ENCODE measurements at places on chromosomes 16 and 17. TPM values are rescaled to one million over a fixed set of nuclear protein-coding genes. Genes with fewer than 3 reads are reported as not detected.
A peak's percentile ranks its signal among the peaks of the same experiment; 100 is the strongest.

Gene CACNG5
- not detected for total RNA-seq

Gene CLDN9
- 5.4 TPM for total RNA-seq

Gene ATPAF2
- total RNA-seq = 30.9 TPM

Gene EPN3
- total RNA-seq = 15.1 TPM

Gene SPEM1
- total RNA-seq = 0.38 TPM

Gene C17orf100
- 6.1 TPM for total RNA-seq

DNA sequence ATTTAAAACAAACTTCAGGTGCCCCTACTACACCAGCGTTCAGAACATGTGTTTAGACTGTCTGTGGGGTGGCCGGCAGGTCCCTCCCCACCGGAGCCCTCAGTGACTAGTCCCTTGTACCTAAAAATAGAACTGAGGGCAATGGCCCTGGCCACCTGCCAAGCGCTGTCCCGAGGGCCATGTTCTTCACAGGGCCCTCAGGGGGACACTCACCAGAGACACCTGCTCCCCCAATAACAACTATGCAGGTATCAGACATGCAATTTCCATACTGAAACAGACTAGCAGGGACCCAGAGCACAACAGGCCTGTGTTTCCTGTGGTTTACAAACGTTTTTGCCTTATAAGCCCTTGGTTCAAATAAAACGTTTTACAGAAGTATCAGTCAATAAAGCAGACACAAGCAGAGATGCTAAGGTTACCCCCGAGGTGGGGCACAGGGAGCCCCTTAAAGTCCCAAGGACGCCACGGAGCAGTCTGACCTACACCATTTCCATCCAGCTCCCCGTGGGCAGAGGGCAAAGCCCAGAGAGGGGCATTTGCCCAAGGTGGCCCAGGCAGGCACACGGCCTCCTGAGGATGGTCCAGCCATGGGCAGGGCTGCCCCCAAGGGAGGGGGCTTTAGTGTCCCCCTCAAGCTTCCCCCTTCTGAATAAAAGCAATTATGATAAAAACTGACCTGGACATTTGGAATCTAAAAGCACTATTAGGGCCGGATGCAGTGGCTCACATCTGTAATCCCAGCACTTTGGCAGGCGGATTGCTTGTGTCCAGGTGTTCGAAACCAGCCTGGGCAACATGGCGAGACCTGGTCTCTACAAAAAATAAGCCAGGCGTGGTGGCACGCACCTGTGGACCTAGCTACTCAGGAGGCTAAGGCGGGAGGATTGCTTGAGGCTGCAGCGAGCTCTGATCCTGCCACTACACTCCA lies 896 bp upstream of the MYLK3 start:
- no peaks in the 10 kb centered on the region for H3K36me3 ChIP-seq
- no peak for DNase-seq
- peak overlapping the region; percentile 95 for H3K27ac ChIP-seq
- no peaks in the 10 kb centered on the region for H3K27me3 ChIP-seq
- no peak overlapping the region for H3K4me3 ChIP-seq

GRCh38 chr16:4684058-4684715 lies 9.2 kb upstream of the NUDT16L1 start:
- H3K36me3 ChIP-seq = peaks cover 8% of the 10 kb centered on the region
- H3K27me3 ChIP-seq = no peaks in the 10 kb centered on the region
- no peak overlapping the region for H3K27ac ChIP-seq
- no peak overlapping the region for H3K4me3 ChIP-seq

DNA sequence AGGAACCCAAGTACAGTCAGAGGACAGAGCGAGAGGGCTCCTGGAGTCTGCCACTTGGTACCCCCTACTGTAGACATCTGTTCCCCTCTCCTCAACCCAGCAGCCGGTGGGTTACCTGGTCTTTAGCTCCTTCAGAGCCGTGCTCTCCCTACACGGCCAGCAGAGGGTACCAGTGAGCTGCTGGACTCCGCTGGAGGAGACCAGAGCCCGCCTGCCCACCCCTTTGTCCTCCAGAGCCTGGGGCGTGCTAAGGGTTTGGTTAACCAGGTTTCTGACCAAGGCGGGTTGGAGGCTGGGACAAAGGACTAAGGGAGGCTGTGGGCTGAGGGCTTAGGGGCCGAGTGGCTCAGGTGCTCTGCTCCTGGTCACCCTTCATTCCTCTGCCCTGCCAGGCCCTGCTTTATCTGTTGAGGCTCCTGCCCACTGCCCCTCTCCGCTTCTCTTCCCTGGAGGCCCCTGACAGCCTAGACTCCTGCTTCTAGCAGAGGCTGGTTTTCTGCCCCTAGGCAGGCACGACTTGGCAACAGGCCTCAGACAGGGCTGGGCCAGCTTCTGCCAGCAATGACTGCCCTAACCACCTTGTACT lies 2.7 kb upstream of the HSD11B2 start:
- no peaks in the 10 kb centered on the region for H3K36me3 ChIP-seq
- H3K27ac ChIP-seq = no peak overlapping the region
- peak; percentile 71 for DNase-seq
- H3K27me3 ChIP-seq = peaks cover 72% of the 10 kb centered on the region

- H3K4me3 ChIP-seq = no peak overlapping the region
- H3K27ac ChIP-seq = no peak overlapping the region
- H3K36me3 ChIP-seq = no peaks in the 10 kb centered on the region
- H3K27me3 ChIP-seq = peaks cover 59% of the 10 kb centered on the region
- no peak for DNase-seq
Observed at GRCh38 chr16:52584354-52585320, 37.7 kb upstream of the TOX3 start.

GRCh38 chr17:53950207-53950857 lies 127.6 kb downstream of the KIF2B start:
- no peak for DNase-seq
- peaks cover 6% of the 10 kb centered on the region for H3K4me1 ChIP-seq
- H3K27ac ChIP-seq = no peak overlapping the region
- no peak overlapping the region for H3K4me3 ChIP-seq

- H3K4me3 ChIP-seq = no peak overlapping the region
- H3K4me1 ChIP-seq = peaks cover 5% of the 10 kb centered on the region
- no peaks in the 10 kb centered on the region for H3K36me3 ChIP-seq
- H3K27ac ChIP-seq = no peak overlapping the region
Observed at GRCh38 chr16:51430716-51431369, 279.8 kb upstream of the SALL1 start.

- no peak overlapping the region for H3K27ac ChIP-seq
- H3K27me3 ChIP-seq = peaks cover 2% of the 10 kb centered on the region
- peaks cover 7% of the 10 kb centered on the region for H3K4me1 ChIP-seq
- H3K4me3 ChIP-seq = no peak overlapping the region
Observed at GRCh38 chr17:17358060-17358751, 55.0 kb downstream of the NT5M start.

GRCh38 chr17:31678431-31678830 lies 180.6 kb downstream of the COPRS start:
- peaks cover under 1% of the 10 kb centered on the region for H3K27me3 ChIP-seq
- H3K4me3 ChIP-seq = no peak overlapping the region
- no peak overlapping the region for H3K27ac ChIP-seq
- H3K4me1 ChIP-seq = peaks cover 4% of the 10 kb centered on the region
- no peaks in the 10 kb centered on the region for H3K36me3 ChIP-seq
- DNase-seq = no peak

DNA sequence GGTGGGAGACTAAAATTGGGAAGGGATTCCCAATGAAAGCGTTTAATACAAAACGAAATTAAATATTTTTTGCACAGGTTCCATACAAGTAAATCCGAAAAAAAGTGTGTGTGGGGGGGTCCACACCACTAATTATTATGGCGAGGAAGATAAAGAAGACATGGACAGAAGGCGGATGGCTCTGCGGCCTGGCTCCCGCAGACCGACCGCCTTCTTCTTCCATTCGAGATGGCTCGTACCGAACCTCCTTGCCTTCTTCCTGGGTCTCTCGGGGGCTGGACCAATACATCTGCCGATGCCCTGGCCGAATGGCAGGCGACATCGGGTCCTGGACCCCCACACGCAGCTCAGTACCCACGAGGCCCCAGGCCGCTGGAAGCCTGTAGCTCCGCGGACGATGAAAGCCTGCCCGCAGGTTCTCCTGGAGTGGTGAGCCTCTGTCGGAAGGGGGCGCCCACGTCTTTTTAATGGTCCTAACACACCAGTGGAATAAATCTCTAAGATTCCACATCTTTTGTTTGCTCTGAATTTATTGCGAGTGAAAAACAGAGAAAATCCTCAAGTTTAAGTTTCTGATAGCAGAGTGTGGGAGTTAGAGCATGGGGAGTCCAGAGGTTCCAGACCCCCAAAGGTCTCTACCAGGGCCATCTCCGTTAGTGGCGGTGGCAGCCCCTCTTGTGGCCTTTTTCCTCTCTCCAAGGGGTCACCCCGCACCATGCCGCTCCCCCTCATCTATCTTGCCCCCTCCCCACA lies 1.4 kb downstream of the PRAC2 start:
- H3K27ac ChIP-seq = peak overlapping the region; percentile 95
- no peaks in the 10 kb centered on the region for H3K36me3 ChIP-seq
- peak overlapping the region; percentile 79 for H3K4me3 ChIP-seq
- H3K27me3 ChIP-seq = peaks cover 98% of the 10 kb centered on the region
- peaks cover 57% of the 10 kb centered on the region for H3K4me1 ChIP-seq

- no peak for DNase-seq
- H3K36me3 ChIP-seq = no peaks in the 10 kb centered on the region
- H3K27me3 ChIP-seq = peaks cover 9% of the 10 kb centered on the region
- no peak overlapping the region for H3K4me3 ChIP-seq
Observed at GRCh38 chr16:68416057-68417046, 32.0 kb downstream of the SMPD3 start.

GRCh38 chr17:49969134-49969759 lies at the start of gene DLX4:
Gene DLX4, plus strand, starts transcription at chr17:49969190. Its CDS starts 279 bp downstream, at chr17:49969469.
- peaks cover 36% of the 10 kb centered on the region for H3K4me1 ChIP-seq
- H3K27me3 ChIP-seq = peaks cover 98% of the 10 kb centered on the region
- peak within 1 kb of the TSS; percentile 96 for H3K27ac ChIP-seq
- DNase-seq = no peak
- H3K4me3 ChIP-seq = peak within 1 kb of the TSS; percentile 86

DNA sequence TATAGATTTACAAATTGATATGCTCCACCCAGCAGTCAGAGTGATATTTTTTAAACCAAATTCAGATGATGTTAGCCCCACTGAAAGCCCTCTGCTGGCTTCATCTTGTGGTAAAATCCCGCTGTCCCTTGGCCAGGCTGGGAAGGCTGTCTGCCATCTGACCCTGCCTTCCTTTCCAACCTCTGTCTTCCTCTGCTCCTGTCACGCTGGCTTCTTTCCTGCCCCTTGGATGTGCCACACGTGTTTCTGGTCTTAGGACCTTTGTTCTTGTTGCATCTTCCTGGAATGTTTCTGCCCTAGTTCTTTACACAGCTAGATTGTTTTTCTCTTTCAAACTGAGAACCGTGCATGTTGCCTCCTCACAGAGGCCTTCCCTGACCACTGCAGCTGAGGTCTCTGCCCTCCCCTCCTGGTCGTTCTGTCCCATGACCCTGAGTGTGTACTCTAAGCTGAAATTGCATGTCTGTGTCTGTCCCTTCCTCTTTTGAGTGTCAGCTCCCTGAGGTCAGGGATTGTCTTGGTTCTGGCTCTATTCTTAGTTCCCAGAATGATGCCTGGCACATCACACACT lies 11.4 kb downstream of the NT5M start:
- no peak overlapping the region for H3K27ac ChIP-seq
- DNase-seq = no peak
- H3K27me3 ChIP-seq = no peaks in the 10 kb centered on the region
- H3K4me1 ChIP-seq = no peaks in the 10 kb centered on the region

GRCh38 chr17:50502301-50502990 lies 5.8 kb upstream of the MYCBPAP start:
- no peak overlapping the region for H3K27ac ChIP-seq
- H3K36me3 ChIP-seq = no peaks in the 10 kb centered on the region
- H3K4me3 ChIP-seq = no peak overlapping the region
- H3K27me3 ChIP-seq = peaks cover 13% of the 10 kb centered on the region

DNA sequence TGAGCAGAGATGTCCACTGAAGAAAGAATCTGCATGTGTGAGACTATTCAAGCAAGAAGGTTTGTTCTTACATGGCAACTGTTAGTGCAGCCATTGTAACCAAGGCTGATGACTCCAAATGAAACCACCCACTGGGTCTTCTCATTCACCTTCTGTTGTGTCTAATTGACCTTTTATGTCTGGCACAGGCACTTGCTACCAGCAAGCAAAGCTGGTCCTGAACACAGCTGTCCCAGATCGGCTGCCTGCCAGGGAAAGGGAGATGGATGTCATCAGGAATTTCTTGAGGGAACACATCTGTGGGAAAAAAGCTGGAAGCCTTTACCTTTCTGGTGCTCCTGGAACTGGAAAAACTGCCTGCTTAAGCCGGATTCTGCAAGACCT lies 3.6 kb downstream of the CDC6 start:
- H3K4me3 ChIP-seq = no peak overlapping the region
- peaks cover 15% of the 10 kb centered on the region for H3K36me3 ChIP-seq
- no peak for DNase-seq
- no peak overlapping the region for H3K27ac ChIP-seq

GRCh38 chr16:84548971-84549844 lies 44.7 kb upstream of the MEAK7 start:
- no peaks in the 10 kb centered on the region for H3K27me3 ChIP-seq
- H3K36me3 ChIP-seq = no peaks in the 10 kb centered on the region
- H3K4me1 ChIP-seq = peaks cover 40% of the 10 kb centered on the region
- no peak for DNase-seq
- H3K4me3 ChIP-seq = no peak overlapping the region
- peak overlapping the region; percentile 39 for H3K27ac ChIP-seq

- no peak overlapping the region for H3K27ac ChIP-seq
- DNase-seq = no peak
- H3K27me3 ChIP-seq = peaks cover 14% of the 10 kb centered on the region
- H3K36me3 ChIP-seq = no peaks in the 10 kb centered on the region
- H3K4me1 ChIP-seq = peaks cover 3% of the 10 kb centered on the region
- H3K4me3 ChIP-seq = no peak overlapping the region
Observed at GRCh38 chr17:7729816-7730215, 12.3 kb downstream of the DNAH2 start.

DNA sequence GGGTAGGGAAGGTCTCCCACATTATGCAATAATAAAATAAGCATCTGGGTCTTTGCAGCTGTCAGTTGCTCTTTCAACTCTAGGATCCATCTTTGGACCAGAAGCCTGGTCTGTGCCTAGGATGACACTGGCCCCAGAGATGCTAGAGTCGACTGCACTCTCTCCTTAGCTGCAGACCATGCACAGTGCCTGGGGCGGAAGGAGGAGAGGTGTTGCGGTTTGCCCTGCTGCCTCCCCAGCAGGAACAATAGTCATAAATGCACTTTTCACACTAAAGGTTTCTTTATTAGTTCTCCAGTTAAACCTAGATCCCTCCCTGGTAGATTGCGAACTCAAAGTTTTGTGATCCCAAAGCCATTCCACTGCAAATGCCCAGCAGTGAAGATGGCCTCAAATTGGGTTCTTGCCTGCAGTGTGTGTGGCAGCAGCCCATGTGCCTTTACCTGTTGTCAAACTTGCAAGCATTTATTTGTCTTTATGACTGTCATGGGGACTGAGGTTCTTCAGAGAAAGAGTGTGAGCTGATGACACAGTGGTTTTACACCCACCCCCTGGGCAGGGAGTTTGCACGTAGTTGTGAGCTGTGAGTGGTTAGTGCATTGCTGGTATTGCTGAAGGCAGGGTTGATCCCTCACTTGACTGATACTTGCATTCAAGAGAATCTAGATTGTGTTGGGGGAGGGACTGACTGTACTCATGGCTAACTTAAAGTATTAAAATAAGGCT lies 10.3 kb downstream of the ATXN1L start:
- H3K4me3 ChIP-seq = no peak overlapping the region
- no peaks in the 10 kb centered on the region for H3K4me1 ChIP-seq
- H3K36me3 ChIP-seq = peaks cover 15% of the 10 kb centered on the region
- no peak for DNase-seq

GRCh38 chr17:67026341-67026740 lies 18.0 kb upstream of the CACNG1 start:
- no peak overlapping the region for H3K4me3 ChIP-seq
- H3K27ac ChIP-seq = no peak overlapping the region
- no peaks in the 10 kb centered on the region for H3K27me3 ChIP-seq
- no peaks in the 10 kb centered on the region for H3K4me1 ChIP-seq
- DNase-seq = no peak

All from mesothelial cell of epicardium (in vitro differentiated cells).